ENCODE measurements at places on chromosomes 7 and 10. TPM values are rescaled to one million over a fixed set of nuclear protein-coding genes. Genes with fewer than 3 reads are reported as not detected.

DNA sequence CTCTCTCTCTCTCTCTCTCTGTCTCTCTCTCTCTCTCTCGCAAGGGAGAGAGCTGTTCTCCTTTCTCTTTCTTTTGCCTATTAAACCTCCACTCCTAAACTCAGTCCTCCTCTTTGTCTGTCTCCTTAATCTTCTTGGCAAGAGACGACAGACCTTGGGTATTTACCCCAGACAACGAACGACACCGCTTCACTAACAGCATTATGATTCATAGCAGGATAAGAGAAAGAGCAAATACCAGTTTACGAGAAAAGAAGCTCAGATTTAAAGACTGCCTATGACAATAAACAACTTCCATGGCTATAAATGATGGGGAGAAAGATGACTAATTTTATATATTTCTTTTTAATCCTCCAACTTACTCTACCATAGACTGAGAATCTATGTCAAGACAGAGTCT lies 1396.5 kb upstream of the CELF2 start:
- DNase-seq = no peak

DNA sequence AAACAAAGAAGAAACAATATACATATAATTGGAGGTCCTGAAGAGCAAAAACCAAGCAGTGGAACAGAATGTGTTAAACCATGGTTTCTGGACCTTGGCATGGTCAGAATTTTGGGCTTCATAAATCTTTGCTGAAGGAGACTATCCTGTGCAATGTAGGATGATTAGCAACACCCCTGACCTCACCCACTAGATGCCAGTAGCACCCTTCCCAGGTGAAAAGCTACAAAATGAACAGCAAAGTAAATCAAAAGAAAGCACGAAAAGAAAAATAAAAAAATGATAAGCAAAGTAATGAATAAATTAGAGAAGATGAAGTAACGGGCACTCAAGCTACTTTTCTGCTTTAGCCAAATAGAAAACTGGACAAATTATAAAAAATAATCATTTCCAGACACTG lies 19.2 kb upstream of the ZPBP start:
- no peak for DNase-seq

ASL gene
- 34.3 TPM for total RNA-seq

DNA sequence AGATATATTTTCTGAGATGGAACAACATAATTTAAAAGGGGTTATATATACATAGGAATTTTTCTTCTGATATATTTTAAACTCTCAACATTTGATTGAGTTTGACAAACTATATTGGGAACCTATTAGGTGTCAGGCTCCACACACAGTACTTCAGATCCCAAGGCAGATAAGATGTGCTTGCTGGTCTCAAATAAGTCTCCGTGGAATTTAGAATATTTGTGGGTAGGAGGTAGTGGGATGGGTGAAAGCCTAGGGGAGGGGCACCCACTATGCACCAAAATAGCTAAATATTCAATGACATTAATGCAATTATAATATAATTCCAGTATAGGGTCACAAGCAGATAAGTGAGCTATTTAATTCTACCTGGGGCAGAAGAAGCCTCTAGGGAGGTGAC lies 81.5 kb downstream of the ARL4A start:
- no peak for DNase-seq

- no peak for DNase-seq
Measured at GRCh38 chr10:14971867-14972448, 12.8 kb downstream of the MEIG1 start.

GTF2IRD1 gene
- total RNA-seq = 54.0 TPM

DUSP5 gene
- 30.1 TPM for total RNA-seq

DNA sequence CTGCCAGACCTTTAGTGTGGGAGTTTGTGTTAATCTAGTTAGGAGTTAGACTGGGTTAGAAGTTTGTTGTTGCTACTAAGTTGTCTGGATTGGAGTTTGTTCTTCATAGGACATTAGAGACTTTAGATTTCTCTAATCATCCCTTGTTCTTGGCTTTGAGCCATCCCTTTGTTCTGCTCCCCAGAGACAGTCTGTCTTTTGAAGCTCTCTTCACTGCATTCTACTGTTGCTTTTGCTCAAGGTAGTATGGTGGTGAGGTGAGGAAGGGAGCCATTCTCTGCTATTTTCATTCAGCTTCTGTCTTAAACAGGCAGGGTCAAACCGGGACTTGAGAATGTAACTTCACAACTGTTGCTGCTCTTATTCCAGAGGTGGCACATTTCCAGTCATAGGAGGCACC lies 10.4 kb upstream of the TARP start:
- DNase-seq = no peak

CPA1 gene
- total RNA-seq = 7.6 TPM

DNA sequence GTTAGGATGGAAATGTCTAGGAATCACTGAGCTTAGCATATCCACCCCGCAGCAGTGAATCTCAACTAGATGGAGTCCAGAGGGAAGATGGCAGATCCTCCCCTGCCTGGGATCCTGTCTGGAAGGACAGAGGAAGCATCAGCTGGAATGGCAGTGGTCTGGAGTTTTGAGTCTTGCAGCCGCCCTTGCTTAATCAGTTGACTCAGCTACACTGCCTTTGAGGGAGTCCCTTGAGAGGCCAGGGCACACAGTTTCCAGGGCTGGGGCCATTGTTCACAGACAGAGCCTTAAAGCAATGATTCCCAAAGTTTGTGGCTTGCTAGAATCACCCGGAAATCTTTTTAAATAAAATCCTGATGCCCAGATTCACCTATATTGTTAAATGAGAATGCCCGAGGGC lies 128.1 kb downstream of the NT5C2 start:
- no peak for DNase-seq

CALML5 gene
- total RNA-seq = not detected
